Effector memory CD4-positive, alpha-beta T cell (primary cell): ENCODE measurements at places on chromosomes 12 and 14.

DNA sequence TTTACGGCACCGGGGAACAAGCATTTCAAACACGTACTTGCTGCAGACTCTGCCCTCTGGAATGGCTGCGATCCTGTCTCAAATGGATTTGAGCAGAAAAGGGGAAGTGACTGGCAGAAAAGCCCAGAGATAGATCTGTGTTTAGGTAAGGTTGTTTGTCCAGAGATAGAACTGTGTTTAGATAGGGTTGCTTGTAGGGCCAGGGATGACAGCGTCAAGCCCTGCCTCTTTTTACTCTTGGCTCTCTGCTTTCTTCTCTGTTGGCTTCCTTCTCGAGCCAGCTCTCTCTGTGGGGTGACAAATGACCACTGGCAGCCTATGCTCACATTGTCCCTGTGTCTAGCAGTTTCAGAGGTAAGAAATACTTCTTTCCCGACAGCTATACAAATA, 11.4 kb downstream of the DGLUCY start:
- DNase-seq = no peak

DNA sequence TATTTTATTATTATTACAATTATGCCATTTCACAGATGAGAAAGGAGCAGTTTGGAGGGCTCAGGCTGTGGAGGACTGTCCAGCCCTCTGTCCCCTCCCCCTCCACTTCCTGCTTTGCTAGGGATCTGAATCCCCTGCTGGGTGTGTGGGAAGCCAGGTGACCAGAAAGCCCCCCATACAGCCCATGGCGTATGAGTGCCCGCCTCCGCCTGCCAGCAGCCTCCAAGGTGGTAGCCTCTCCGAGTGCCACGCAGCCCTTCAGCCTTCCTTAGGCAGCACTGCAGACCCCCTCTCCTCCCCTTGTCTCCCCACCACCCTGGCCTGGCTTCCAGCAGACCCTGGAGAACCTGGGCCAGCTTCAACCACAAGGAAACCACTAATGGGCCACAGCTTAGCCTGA, 12.6 kb downstream of the DTX1 start:
- DNase-seq = no peak

DNA sequence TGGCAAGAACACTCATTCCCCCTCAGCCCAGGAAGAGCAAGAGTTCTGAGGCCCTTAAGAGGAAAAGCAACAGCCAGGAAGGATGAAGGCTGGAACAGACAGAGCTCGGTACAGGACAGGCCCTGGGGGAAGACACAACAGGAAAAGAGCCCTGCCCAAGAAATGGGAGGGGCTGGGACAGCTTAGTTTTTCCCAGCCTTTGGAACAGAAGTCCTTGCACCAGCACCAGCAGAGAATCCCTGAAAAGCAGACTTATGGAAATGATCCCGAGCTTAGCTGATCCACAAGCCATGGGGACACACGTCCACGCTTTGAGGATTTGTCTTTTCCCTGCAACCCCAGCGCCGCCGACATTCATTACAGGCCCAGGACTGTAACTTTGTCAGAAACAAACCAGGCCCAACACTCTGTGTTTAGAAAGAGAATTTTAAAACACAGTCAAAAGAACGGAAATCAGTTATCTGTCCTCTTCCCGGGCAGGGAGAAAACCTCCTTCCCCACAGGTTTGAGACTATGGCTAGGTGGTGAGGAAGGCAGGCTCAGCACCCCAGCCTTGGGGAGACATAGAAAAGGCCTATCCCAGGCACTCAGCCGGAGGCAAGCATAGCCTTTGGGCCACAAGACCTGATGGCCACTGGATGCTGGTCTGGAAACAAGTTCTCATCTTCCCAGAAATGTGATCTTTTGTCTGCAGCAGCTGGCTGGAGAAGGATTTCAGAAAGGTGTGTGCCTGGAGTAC, 4.0 kb upstream of the AVIL start:
- no peak for DNase-seq

DNA sequence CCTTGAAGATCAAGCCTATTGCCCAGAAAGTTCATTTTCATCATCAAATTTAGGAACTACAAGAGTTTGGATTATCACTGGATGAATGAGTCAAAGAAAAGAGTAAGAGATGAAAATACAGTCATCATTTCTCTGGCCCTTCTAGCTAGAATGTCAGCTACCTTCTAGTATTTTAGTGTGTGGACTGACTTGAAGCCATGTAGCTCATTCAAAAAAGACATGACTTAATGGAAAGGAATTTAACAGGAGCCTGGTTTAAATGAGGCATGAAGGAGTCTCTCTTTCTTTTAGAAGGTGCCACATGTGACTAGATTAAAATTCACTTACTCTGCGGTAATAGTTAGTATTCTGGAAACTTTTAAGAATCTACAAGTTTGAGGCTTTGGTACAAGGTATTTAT, 7.1 kb downstream of the PTHLH start:
- no peak for DNase-seq

DNA sequence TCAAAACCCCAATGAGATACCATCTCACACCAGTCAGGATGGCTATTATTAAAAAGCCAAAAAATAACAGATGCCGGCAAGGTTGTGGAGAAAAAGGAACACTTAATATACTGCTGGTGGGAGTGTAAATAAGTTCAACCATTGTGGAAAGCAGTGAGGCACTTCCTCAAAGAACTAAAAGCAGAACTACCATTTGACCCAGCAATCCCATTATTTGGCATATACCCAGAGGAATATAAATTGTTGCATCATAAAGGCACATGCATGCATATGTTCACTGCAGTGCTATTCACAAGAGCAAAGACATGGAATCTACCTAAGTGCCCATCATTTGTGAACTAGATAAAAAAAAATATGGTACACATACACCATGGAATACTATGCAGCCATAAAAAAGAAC, 59.9 kb downstream of the MGST1 start:
- no peak for DNase-seq

GRCh38 chr14:63752449-63753169, 24.7 kb upstream of the SGPP1 start:
- DNase-seq = no peak

DNA sequence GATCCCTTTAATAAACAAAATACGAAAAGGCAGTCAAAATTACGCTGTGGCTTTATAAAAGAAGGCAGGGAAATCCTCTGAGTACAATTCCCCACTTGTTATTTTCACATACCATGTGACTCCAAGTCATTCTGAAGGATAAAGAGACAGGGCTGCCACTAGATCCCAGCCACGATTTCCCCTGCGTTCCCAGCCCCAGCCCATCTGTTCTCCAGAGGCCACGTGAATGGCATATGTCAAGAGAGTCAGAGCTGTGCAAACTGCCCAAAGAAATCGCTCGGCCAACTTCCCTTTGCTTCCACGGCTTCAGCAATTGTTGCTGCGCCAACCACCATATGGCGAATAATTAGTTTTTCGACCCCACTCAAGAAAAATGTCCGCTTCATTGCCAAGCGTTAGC, 161.3 kb downstream of the C12orf42 start:
- DNase-seq = no peak

DNA sequence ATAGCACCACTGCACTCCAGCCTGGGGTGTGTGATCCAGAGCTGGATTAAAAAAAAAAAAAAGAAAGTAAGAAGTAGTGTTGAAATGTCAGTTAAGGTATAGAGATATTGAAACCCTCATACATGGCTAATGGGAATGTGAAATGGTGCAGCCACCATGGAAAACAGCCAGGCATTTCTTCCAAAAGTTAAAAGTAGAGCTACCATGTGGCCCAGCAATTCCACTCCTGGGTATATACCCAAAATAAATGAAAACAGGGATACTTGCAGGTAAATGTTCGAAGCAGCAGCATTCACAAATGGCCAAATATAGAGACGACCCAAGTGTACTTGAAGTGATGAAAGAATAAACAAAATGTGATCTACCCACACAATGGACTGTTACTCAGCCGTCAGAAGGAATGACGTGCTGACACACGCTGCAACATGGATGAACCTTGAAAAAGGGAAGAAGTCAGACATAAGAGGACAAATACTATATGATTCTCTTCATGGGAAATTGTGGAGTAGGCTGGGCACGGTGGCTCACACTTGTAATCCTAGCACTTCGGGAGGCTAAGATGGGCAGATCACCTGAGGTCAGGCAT, 15.2 kb downstream of the IL31 start:
- DNase-seq = no peak
